Inflammatory macrophage treated with lipopolysaccharide for 4 hours (primary cell): ENCODE measurements at places on chromosomes 1 and 21.

DNA sequence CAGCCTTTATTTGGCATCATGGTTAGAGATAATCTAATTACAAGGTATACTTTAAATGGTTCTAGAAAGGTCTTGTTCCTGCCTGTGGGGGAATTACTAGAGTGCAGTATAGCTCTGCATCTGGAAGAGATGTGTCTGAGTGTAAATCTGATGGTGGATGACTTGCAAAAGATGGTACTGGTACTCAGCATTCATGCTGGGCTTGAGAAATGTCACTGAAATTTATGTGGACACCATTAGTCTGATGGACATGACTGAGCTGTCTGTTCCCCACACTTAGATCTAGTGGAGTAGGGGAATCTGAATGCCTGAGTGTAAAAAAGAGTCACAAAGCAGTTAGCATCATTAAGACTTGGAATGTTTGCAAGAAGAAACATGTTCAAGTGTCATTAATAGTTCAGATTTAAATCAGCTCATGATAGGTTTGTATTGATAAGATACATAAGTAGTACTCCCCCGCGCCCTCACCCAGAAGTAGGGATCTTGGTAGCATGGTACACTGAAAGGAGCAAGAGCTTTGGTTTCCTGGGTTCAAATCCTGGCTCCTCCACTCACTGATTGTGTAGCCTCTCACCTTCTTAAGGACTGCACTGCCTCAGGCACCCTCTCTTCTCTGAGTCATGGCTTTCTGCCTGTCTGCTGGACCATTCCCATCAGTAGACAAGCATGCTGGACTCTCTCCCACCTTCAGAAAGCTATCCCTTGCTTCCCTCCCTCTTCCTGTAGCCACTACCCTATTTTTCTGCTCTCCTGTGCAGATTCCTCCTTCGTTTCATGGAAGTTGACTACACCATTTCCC, 292.9 kb downstream of the NFIA start:
- no peak for DNase-seq

GRCh38 chr1:13782634-13783360, 82.8 kb downstream of the PRDM2 start:
- peak; percentile 50 for DNase-seq

DNA sequence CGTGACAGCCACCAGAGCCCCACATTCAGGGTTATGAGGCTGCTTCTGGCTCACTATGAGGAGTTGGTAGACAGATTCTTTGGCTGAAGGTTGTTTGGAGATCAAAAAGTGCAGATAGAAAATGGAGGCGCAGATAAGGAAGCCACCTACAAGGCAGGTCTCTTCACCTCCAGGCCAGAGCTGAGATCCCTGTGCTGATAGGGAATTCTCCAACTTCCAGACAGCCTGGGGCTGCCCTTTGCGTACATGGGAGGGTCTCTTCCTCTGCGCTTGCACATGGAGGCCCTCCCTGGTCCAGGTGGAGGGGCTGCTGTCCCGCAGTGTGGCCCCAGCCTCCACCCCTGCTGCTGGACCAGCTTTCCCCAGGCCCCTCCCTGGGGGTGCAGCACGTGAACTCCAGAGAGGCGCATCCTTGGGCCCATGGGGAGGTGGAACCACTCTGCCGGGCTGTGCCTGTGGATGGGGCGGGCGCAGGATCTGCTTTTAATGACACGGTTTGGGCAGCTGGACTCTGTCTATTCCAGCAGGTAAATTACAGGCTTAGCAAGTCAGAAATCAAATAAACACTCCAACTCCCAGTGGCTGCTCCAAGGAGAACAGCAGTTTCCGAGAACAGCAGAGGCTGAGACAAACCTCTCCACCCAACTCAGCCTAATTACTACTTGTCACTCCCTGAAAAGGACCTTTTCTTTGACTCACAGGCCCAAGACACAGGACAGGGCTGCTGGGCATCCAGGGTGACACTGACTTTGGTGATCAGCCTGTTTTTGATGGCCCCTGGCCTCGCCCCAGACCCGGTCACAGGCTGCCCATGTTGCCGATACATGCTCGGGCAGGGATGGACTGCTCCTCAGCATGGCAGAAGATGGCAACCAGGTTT, 12.4 kb downstream of the OXCT2 start:
- no peak for DNase-seq

DNA sequence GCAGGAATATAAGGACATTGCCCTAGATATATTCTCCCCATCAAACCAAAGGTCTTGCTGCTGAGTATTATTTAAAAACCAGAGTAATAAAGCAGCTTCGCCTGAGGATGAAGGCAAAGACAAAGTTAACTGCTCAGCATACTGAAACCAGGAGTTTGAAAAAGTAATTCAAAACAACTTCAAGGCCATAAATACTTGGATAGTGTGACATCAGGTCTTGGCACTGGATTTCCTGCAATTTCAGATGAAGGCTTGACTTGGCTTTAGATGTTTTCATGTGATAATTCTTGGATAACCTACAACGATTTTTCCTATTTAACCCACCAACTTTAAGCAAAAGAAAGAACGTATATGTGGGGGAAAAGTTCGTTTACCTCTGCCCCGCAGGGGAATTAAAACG, 10.6 kb downstream of the SOD1 start:
- no peak for DNase-seq

DNA sequence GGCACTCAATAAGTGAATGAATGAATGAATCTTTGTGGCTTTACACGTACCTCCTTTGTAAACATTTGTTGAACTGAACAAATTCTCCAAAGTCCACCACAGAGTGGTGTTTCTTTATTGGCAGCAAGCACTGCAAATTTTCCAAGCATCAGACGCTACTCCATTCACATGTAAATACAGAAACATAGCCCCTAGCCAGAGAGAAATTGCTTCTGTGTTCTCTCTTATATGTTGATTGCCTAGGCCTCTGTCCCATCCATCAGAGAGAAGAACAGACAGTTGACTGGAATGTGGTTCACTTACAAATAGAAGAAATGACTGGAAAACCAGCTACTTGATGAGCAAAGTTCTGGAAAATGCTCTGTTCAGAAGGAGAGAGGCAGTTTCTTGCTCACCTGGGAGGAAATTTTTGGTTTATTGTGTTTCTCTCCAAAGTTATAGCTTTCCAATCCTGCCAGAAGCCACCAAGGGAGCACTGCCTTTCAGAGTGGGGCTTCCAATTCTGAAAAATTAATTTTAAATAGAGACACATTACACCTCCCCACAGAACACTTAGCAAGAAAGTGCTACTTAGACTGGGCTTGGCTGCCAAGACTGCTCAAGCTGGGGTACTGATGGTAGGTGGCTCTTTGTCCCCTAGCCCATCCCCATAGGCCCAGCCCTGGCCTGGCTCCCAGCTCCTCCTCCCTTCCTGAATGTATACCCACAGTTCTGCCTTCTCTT, 18.1 kb upstream of the KIRREL1 start:
- no peak for DNase-seq

GRCh38 chr1:246631426-246631825, 65.2 kb downstream of the CNST start:
- no peak for DNase-seq

- DNase-seq, result no peak
These were observed 8.0 kb downstream of the KIAA1614 start for GRCh38 chr1:180920702-180921101.
